Stimulated activated CD4-positive, alpha-beta T cell treated with anti-CD3 and anti-CD28 coated beads, Interleukin-4, amount 100 ng/mL, for 4 hours (primary cell): ENCODE measurements at places on chromosomes 2 and 18.

- no peak for DNase-seq
These were observed 122.9 kb downstream of the MBP start for GRCh38 chr18:77009675-77010074.

- DNase-seq, result no peak
These were observed 111.5 kb upstream of the LGALSL start for GRCh38 chr2:64342195-64343099.

DNA sequence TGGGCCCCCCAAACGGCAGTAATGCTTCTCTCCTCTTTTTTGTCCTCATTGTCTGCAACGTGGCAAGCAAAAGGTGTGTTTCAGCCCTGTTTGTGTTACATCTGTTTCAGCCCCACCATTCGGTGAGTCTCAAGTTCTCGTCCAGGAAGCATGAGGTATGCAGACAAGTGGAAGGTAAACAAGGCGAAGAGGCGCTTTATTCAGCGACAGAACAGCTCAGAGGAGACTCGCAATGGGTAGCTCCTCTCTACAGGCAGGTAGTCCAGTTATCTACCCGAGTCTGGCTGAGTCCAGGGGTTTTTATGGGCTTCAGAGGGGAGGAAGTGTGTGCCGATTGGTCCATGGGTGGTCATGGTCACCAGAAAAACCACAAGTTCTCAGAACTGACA is 733.4 kb upstream of the CDH7 start:
- DNase-seq, result no peak

DNA sequence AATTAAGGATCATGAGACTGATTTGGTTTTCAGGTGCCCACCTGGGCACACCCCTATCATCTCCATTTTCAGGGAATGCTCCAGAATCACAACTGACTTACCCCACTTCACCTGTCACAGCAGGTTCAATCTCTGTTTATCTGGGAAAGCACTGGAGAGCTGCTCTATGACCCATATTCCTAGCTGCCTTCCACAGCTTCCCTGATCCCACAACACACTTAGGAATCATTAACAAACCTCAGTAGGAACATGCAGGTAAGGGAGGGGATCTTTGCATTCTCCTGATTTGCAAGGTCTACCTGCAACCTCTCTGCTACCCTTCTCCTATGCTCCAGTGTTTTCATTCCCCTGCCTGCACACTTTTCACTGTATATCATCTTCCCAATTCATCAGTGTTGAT is 18.7 kb upstream of the FABP1 start:
- DNase-seq, result no peak

GRCh38 chr2:128451084-128452023 is 132.7 kb upstream of the HS6ST1 start:
- DNase-seq, result no peak

DNA sequence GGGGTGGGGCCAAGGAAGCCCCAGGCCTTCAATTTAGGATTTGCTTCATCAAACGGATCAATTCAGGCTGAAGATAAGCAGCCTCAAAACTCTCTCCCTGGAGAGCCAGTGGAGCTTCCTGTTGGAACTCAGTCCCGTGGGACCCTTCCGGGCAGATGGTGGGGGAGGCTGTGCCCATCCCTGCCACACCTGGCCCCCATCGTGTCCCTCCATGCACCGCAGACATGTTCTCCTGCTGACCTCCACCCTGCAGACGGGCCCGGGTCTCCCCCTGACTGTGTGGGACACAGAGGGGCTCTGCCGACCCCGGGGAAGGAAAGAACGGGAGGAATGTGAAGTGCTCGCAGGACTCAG is 144.2 kb downstream of the TPO start:
- DNase-seq, result no peak
